ENCODE measurements at places on chromosomes 3 and 15. TPM values are rescaled to one million over a fixed set of nuclear protein-coding genes. Genes with fewer than 3 reads are reported as not detected.

- H3K4me3 ChIP-seq, result no peak overlapping the region
- no peak overlapping the region for H3K27ac ChIP-seq
- H3K27me3 ChIP-seq, result no peaks in the 10 kb centered on the region
- H3K4me1 ChIP-seq, result no peaks in the 10 kb centered on the region
- DNase-seq, result no peak
- no peaks in the 10 kb centered on the region for H3K36me3 ChIP-seq
Observed at GRCh38 chr3:164155400-164155799, 922.9 kb downstream of the SI start.

- no peak for DNase-seq
- H3K4me3 ChIP-seq, result no peak overlapping the region
- no peaks in the 10 kb centered on the region for H3K36me3 ChIP-seq
- H3K27me3 ChIP-seq, result no peaks in the 10 kb centered on the region
- no peak overlapping the region for H3K27ac ChIP-seq
- H3K4me1 ChIP-seq, result no peaks in the 10 kb centered on the region
Observed at GRCh38 chr15:68679961-68680371, 101.2 kb downstream of the CORO2B start.

GRCh38 chr15:90889736-90890456 lies 5.6 kb downstream of the FES start:
- no peak overlapping the region for H3K4me3 ChIP-seq
- H3K4me1 ChIP-seq, result peaks cover 13% of the 10 kb centered on the region
- H3K27ac ChIP-seq, result no peak overlapping the region
- DNase-seq, result no peak

The FILIP1L gene
- total RNA-seq, result 279 TPM

The UBA7 gene
- total RNA-seq, result 74.1 TPM

GRCh38 chr15:40533763-40534364 lies 31.0 kb downstream of the CCDC32 start:
- H3K27me3 ChIP-seq, result no peaks in the 10 kb centered on the region
- H3K36me3 ChIP-seq, result no peaks in the 10 kb centered on the region
- DNase-seq, result no peak
- no peaks in the 10 kb centered on the region for H3K4me1 ChIP-seq
- no peak overlapping the region for H3K4me3 ChIP-seq

DNA sequence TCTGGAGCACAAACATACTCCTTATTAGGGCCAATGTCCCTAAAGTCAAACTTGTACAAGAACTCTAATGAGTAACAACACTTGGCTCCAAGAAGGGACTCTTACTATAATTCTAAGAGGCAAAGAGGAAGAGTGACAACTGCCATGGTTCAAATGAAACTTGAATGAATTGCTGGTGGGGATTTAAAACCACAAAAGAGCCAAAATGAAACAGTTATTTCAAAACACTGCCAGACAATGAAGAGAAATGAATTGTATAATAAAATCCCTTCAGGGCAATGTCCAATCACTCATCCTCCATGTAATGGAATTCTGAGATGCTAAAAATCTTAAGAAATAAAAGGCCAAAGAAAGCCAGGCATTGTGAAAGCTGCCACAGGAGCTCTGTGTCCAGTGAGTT lies 14.2 kb downstream of the THRB start:
- H3K27me3 ChIP-seq, result no peaks in the 10 kb centered on the region
- DNase-seq, result no peak
- no peak overlapping the region for H3K4me3 ChIP-seq
- H3K36me3 ChIP-seq, result no peaks in the 10 kb centered on the region
- peaks cover 39% of the 10 kb centered on the region for H3K4me1 ChIP-seq

The DNAJC17 gene
- total RNA-seq, result 20.4 TPM

DNA sequence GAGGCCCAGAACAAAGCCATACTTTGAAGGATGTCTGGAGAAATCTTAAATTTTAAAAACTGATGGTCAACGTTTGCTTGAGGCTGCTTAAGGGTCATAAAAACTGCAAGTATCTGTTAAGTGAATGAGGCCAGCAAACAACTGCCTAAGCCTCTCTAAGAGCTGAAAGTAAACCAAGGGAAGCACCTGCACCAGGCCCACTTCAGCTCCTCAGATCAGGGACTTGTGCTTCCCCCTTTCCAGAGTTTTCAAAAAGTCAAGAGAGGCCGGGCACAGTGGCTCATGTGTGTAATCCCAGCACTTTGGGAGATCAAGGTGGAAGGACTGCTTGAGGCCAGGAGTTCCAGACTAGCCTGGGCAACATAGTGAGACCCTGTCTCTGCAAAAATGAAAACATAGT lies 9.1 kb downstream of the FBXL22 start:
- H3K27ac ChIP-seq, result peak overlapping the region; percentile 19
- peaks cover 36% of the 10 kb centered on the region for H3K4me1 ChIP-seq
- no peaks in the 10 kb centered on the region for H3K27me3 ChIP-seq

DNA sequence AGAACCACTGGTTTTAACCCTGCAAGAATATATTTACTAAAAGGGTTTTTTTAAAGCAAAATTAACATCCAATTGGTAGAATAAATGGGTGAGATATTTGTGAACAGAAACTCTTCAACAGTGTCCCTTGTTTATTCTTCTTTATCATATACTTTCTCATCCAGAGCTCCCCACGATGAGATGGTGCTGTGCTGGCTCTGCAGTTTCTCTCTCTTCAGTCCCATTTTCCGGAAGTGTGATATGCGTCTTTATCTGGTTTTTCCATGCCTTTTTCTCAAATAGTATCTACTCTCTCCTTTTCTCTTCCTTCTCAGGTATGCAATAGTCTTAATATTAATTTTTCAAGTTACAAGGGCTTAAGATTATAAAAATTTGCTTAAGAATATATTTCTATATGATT lies 1.5 kb downstream of the EAF2 start:
- peak overlapping the region; percentile 88 for H3K4me3 ChIP-seq
- peaks cover 3% of the 10 kb centered on the region for H3K36me3 ChIP-seq
- H3K27ac ChIP-seq, result no peak overlapping the region
- DNase-seq, result no peak
- peaks cover 23% of the 10 kb centered on the region for H3K4me1 ChIP-seq
- H3K27me3 ChIP-seq, result no peaks in the 10 kb centered on the region

The RHO gene
- total RNA-seq, result not detected

The AMOTL2 gene
- 161 TPM for total RNA-seq

- H3K27me3 ChIP-seq, result no peaks in the 10 kb centered on the region
- H3K27ac ChIP-seq, result peak overlapping the region; percentile 100
- H3K36me3 ChIP-seq, result peaks cover 11% of the 10 kb centered on the region
- peak overlapping the region; percentile 96 for H3K4me3 ChIP-seq
Observed at GRCh38 chr3:39150148-39150802, 3.1 kb downstream of the CSRNP1 start.

GRCh38 chr3:44419116-44419922 lies 58.2 kb downstream of the ZNF445 start:
- no peaks in the 10 kb centered on the region for H3K27me3 ChIP-seq
- H3K27ac ChIP-seq, result no peak overlapping the region
- H3K4me1 ChIP-seq, result no peaks in the 10 kb centered on the region
- no peak overlapping the region for H3K4me3 ChIP-seq

The THSD4 gene
- 71.2 TPM for total RNA-seq

- H3K4me3 ChIP-seq, result no peak overlapping the region
- no peak for DNase-seq
- H3K27ac ChIP-seq, result no peak overlapping the region
- H3K4me1 ChIP-seq, result no peaks in the 10 kb centered on the region
Observed at GRCh38 chr3:59213860-59214259, 164.0 kb upstream of the CFAP20DC start.

The FBXW12 gene
- total RNA-seq, result not detected

The SAMD7 gene
- total RNA-seq, result not detected

GRCh38 chr3:131091768-131092167 lies 65.1 kb downstream of the NEK11 start:
- no peaks in the 10 kb centered on the region for H3K27me3 ChIP-seq
- no peak overlapping the region for H3K4me3 ChIP-seq
- no peak for DNase-seq
- no peaks in the 10 kb centered on the region for H3K4me1 ChIP-seq

Measured in thoracic aorta (tissue), 2 donors.